ENCODE measurements at places on chromosomes 3 and 15.

GRCh38 chr3:49513494-49514124 is 40.7 kb upstream of the BSN start:
- DNase-seq = no peak

GRCh38 chr3:142947352-142947751 is 16.1 kb downstream of the PAQR9 start:
- DNase-seq = no peak

DNA sequence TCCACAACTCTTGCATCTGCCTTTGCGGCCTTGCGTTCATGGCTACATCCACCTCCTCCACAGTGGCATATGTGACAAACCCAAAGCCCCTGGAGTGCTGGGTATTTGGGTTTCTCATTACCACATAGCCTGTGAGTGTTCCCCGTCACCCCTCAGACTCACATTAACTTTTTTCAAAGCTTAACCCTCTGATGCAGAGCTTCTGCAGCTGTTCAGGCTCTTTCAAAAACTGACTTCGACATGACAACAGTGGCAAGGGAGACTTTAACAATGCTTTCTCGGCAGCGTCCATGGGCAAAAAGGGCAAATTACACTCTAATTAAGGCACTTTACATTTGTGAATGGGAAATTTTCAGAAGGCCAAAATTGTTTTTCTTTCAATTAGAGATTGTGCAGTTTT is 343.2 kb downstream of the UNC13C start:
- no peak for DNase-seq

DNA sequence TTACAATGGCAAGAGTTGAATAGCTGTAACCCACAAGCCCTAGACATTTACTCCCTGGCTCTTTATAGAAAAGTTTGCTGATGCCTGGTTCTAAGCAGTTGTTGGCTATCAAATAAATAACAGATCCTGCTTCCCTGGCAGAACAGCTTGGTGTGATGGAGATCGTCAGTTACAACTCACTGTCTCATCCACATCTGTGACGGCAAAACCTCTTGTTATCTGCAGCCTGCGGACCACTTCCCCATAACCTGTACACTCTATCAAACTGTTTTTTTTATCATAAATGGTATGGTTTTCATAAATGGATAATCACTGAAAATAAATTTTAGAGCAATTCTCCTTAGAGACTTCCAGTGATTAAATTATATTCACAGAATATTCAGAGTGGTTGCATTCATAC is 14.1 kb downstream of the ZDHHC3 start:
- no peak for DNase-seq

- peak; percentile 55 for DNase-seq
Measured at GRCh38 chr15:70264014-70264582, 166.4 kb upstream of the TLE3 start.

GRCh38 chr3:144390786-144391185 is 419.2 kb downstream of the DIPK2A start:
- no peak for DNase-seq
